SJCRH30 (cell line): ENCODE measurements at places on chromosomes 4 and X.

DNA sequence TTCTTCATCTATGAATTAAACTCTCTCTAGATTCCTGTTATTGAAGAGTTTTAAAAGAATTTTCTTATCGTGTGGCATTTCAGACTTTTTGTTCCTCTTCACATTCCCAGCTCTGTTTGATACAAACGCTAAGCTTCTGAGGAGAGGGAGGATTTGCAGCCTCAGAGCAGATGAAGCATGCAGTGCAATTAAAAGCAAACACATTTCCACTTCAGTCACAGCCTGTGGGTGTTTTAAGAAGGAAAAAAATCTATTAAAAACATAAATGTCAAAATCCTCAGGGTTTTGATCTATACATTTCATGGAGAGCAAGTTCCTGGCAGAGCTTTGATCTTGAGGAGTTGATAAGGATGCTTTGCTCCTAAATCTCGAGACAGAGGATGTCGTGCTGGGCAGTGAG lies 442.4 kb upstream of the BOD1L1 start:
- DNase-seq, result no peak

DNA sequence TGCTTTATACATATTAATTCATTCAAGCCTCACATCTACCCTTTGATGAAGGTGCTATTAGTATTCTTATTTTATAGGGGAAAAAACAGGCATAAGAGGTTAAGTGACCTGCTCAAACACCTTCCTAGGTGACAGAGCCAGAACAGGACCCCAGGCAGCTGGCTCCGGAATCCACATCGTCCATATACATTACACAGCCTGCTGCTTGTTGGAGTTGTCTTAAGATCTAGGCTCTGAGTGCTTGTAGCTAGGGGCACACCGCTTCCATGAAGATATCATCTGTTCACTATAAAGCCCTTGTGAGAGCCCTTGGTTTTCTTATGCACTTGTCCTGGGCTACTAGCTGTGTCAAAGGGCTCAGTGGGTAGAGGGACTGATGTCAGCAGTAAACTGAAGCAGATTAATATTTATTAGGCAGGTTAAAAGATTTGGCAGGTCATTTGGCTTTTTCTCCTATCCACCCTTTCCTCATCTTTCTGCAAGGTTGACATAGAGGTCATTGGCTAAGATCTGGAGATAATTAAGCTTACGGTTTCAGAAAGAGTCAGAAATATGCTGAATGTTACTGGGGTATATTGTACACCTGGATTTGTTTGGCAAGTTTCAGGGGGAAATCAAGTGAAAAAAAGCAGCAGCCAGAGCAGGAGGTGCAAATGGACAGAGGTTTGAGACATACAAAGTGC lies 195.4 kb downstream of the SOWAHB start:
- DNase-seq, result no peak

- no peak for DNase-seq
Observed at GRCh38 chr4:20046931-20047677, 204.6 kb upstream of the SLIT2 start.

DNA sequence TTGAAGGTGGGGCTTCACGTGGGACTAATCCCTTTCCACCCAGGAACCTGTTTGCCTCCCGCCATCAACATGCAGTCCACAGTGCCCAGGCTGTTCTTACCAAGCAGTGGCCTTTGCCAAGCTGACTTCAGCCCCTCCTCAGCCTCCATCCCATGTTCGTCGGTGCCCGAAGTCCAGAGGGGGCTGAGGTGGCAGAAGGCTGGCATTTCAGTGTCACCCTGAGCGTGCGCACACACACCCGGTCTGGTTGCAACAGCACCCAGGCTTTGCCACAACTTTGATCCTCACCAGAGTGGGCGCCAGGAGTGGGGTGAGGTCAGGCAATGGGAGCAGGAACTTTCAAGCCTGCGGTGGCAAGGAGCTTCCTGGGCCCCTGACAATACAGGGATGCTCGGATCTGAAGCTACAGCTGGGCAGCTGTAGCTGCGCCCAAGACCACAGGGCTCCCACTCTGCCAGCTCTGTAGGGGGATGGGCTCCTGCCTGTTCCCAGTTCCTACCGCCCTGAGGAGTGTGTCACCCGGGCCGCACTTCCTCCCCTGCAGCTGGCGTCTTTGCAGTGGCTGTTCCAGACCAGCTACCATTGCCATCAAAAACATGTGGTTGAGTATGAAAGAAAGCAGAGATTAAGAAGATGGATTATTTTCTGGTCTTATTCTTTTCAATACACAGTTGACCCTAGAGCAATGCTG lies 428.0 kb downstream of the EPHA5 start:
- DNase-seq, result peak; percentile 3
